ENCODE measurements at places on chromosomes 5 and 9. TPM values are rescaled to one million over a fixed set of nuclear protein-coding genes. Genes with fewer than 3 reads are reported as not detected.
A peak's percentile ranks its signal among the peaks of the same experiment; 100 is the strongest.

DNA sequence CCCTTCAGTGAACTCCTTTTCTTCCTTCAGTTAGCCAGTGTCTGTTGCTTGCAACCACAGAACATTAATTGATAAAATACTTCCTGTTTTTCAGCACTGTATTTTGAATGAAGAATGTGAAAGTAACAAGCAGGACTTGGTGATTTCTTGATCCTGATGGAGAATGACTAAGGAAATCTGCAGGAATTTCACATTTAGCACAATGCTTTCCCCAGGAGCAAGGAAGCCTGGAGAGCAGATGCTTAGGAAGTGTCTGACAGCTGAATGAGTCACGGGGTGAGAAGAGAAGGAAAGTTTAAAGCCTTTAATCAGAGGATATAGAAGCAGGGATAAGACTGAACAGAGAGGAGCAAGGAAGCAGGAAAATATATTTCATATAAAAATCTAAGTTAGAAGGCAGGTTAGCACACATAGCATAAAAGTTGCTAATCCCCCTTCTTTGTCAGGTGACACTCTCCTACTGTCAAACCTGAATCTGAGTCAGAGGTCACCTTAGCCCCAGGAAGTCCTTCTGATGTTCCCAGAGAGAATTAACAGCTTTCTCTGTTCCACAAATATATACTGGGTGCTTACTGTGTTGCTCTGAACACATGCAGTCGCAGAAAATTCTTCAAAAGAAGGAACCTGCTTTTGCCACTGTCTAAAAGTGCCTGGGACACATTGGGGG is 59.7 kb downstream of the GNA14 start:
- H3K27ac ChIP-seq, result no peak overlapping the region
- H3K4me3 ChIP-seq, result no peak overlapping the region
- H3K4me1 ChIP-seq, result peaks cover 6% of the 10 kb centered on the region
- no peaks in the 10 kb centered on the region for H3K27me3 ChIP-seq
- no peak for DNase-seq

DNA sequence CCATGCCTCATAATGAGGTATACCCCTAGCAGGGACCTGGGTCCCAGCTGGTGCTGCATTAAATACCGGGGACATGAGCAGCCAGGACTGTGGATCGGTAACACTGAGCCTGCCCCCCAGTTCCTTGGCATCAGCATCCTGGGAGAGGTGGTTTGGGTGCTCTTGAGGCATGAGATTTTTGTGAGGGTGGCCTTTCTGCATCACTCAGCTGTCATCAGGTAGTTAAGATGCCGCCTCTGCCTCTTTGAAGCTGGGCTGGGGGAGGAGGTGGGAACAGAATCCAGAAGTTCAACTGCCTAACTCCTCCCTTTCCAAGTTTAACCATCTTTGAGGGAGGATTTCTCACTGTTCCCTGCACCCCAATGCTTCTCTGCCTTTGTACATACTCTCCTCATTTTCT is 112.7 kb downstream of the PDZD2 start:
- H3K27me3 ChIP-seq, result peaks cover 16% of the 10 kb centered on the region
- H3K4me3 ChIP-seq, result no peak overlapping the region
- H3K4me1 ChIP-seq, result no peaks in the 10 kb centered on the region
- H3K27ac ChIP-seq, result no peak overlapping the region
- DNase-seq, result no peak

GRCh38 chr9:23587903-23588302 is 238.1 kb downstream of the ELAVL2 start:
- H3K4me1 ChIP-seq, result no peaks in the 10 kb centered on the region
- H3K36me3 ChIP-seq, result no peaks in the 10 kb centered on the region
- H3K27me3 ChIP-seq, result no peaks in the 10 kb centered on the region
- H3K27ac ChIP-seq, result no peak overlapping the region

DNA sequence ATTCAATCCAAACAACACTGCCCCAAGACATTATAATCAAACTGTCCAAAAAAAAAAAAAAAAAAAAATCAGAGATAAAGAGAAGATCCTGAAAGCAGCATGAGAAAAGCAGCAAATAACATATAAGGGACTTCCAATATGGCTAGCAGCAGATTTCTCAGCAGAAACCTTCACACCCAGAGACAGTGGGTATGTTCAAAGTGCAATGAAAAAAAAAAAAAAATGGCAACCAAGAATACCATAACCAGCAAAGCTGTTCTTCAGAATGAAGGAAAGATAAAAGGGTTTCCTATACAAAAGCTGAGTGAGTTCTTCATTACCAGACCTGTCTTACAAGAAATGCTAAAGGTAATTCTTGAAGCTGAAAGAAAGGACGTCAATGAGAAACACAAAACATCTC is 32.1 kb downstream of the UBTD2 start:
- no peak overlapping the region for H3K4me3 ChIP-seq
- no peak overlapping the region for H3K27ac ChIP-seq
- H3K36me3 ChIP-seq, result no peaks in the 10 kb centered on the region
- DNase-seq, result no peak

DNA sequence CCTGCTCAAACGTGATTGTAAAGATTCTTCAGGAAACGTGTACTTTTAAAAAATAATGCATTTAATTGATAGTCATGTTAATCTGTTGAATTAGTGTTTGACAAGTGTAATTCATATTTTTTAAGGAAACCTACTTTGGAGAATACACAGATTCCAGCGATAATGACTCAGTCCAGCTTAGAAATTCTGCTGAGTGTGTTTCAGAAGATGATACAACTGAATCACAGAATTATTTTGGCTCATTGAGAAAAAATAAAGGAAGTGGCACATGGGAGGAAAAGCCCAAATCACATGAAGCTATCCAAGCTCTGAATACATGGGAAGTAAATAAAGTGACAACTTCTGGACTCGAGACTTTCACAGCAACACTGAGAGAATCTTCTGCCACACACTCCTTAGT is 37.8 kb downstream of the ICE1 start:
- H3K4me3 ChIP-seq, result no peak overlapping the region
- no peaks in the 10 kb centered on the region for H3K27me3 ChIP-seq
- DNase-seq, result no peak
- peaks cover 97% of the 10 kb centered on the region for H3K36me3 ChIP-seq

DNA sequence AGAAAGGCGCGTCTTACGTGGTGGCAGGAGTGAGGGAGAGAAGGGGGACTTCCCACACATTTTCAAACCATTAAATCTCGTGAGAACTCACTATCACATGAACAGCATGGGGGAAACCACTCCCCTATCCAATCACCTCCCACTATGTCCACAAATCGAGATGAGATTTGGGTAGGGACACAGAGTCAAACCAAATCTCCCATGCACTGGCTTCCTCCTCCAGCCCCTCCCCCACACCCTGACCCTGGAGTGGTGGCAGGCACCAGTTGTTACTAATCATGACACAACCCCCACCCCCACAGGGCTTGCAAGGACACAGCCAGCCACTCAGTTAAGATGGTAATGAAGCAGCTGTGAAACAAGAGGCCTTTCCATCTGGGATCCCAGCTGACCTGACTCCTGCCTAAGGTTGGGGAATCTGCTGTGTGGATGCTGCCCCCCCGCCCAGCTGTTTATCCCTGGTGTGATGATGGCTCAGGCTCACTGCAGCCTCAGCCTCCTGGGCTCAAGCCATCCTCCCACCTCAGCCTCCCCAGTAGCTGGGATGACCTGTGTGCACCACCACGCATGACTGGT is 57.1 kb upstream of the FUBP3 start:
- H3K4me1 ChIP-seq, result no peaks in the 10 kb centered on the region
- H3K27me3 ChIP-seq, result no peaks in the 10 kb centered on the region
- peak; percentile 55 for DNase-seq
- H3K36me3 ChIP-seq, result no peaks in the 10 kb centered on the region

GRCh38 chr5:73899055-73899454 is 273.1 kb downstream of the ARHGEF28 start:
- H3K27me3 ChIP-seq, result peaks cover 25% of the 10 kb centered on the region
- H3K4me3 ChIP-seq, result no peak overlapping the region
- no peaks in the 10 kb centered on the region for H3K4me1 ChIP-seq
- DNase-seq, result no peak

DNA sequence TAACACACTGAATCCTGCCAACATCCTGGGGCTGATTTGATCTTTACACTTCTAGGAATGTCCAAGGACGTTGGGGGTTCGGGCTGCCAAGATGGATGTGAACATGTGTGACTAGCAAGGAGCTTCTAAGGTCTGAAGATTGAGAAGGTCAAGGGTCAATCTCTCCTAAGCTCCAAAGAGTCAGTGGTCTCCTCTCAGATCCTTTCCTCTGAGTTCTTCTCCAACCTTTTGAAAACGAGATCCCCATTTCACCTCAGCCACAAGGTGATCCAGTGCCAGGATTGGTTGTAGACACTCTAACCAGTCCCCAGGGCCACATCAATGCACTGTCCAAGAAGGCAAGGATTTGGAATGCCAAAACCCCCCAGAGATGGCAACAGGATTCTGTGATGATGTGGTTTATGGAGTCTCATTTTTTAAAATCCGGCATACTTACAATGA is 266.8 kb downstream of the NDUFS4 start:
- DNase-seq, result no peak
- H3K27me3 ChIP-seq, result peaks cover 9% of the 10 kb centered on the region
- no peak overlapping the region for H3K4me3 ChIP-seq
- H3K4me1 ChIP-seq, result no peaks in the 10 kb centered on the region

DNA sequence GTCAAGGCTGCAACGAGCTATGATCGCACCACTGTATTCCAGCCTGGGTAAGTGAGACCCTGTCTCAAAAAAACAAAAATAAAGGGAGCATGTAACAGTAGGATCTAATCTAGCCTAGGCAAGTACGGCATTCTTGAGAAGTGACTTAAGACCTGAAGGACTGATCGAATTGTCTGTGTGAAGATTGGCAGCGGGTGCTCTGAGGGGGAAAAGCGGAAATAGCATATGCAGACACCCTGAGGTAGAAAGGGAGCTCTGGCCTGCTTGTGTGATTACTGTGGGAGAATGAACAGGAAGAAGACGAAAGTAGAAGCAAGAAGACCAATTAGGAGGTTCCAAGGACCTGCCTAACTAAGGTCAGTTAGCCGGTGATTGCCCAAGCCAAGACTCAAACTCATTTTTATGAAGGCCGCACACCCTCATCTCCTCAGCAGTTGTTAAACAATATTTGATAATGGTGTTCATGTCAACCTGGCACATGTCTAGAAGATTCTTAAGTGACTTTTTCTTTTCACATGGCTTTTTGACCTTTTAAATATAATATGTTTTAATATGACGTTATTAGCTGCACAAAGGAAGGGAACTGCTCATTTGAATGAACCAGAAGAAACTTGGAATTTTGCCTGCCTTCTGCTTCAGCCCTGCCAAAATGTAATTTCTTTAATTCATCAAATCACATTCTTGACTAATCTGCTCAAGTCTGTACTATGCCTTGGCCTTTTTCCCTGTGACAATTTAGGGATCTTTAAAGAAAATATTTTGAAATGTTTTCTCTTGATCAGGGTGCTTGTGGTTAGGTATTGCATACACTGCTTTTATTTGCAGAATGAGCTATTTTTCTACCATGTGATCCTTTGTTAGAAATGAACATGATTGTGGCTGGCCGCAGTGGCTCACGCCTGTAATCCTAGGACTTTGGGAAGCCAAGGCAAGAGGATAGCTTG is 289.2 kb upstream of the DMRT1 start:
- H3K36me3 ChIP-seq, result no peaks in the 10 kb centered on the region
- H3K4me3 ChIP-seq, result no peak overlapping the region
- no peak overlapping the region for H3K27ac ChIP-seq
- no peaks in the 10 kb centered on the region for H3K4me1 ChIP-seq
- H3K27me3 ChIP-seq, result no peaks in the 10 kb centered on the region

GRCh38 chr9:121459513-121459912 is 40.1 kb downstream of the GGTA1 start:
- no peak for DNase-seq
- H3K4me1 ChIP-seq, result no peaks in the 10 kb centered on the region
- H3K36me3 ChIP-seq, result no peaks in the 10 kb centered on the region
- H3K4me3 ChIP-seq, result no peak overlapping the region

DNA sequence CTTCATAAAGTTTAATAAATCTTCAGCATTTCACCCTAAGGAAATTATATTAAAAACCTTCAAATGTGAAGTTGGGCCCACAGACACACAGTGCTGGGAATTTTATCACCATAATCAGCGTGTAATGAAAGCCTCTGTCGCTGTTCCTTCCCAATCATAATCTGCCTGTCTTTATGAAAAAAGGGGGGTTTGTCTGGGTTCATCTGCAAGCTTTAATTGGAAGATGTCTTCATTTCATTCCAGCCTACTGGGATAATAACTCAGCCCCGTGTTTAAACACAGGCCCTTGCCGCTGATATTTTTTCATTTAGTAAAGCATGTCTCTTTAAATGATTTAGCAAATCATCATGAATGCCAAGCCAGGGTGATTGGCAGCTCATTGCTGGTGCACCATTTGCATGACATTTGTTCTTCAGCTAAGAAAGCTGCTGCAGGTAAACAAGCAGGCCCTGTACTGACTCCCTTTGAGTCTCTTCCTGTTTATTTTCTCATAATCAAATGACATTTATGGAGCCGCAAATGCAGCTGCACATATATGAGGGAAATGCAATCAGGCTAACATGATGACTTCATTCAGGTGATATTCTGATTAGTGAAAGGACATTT is 362.9 kb upstream of the TLE4 start:
- H3K4me1 ChIP-seq, result no peaks in the 10 kb centered on the region
- DNase-seq, result no peak

GRCh38 chr5:53368516-53368915 is 111.9 kb upstream of the FST start:
- H3K36me3 ChIP-seq, result no peaks in the 10 kb centered on the region
- no peak overlapping the region for H3K4me3 ChIP-seq
- H3K27ac ChIP-seq, result no peak overlapping the region
- no peak for DNase-seq
- H3K27me3 ChIP-seq, result no peaks in the 10 kb centered on the region
- no peaks in the 10 kb centered on the region for H3K4me1 ChIP-seq

- H3K4me1 ChIP-seq, result no peaks in the 10 kb centered on the region
- no peak overlapping the region for H3K4me3 ChIP-seq
- no peak overlapping the region for H3K27ac ChIP-seq
- H3K36me3 ChIP-seq, result no peaks in the 10 kb centered on the region
- no peak for DNase-seq
- no peaks in the 10 kb centered on the region for H3K27me3 ChIP-seq
These were observed 178.1 kb upstream of the COX7C start for GRCh38 chr5:86439593-86440110.

GRCh38 chr5:172003746-172004145 is 2.7 kb downstream of the FBXW11 start:
- H3K27me3 ChIP-seq, result no peaks in the 10 kb centered on the region
- H3K36me3 ChIP-seq, result no peaks in the 10 kb centered on the region
- DNase-seq, result no peak
- H3K27ac ChIP-seq, result no peak overlapping the region

DNA sequence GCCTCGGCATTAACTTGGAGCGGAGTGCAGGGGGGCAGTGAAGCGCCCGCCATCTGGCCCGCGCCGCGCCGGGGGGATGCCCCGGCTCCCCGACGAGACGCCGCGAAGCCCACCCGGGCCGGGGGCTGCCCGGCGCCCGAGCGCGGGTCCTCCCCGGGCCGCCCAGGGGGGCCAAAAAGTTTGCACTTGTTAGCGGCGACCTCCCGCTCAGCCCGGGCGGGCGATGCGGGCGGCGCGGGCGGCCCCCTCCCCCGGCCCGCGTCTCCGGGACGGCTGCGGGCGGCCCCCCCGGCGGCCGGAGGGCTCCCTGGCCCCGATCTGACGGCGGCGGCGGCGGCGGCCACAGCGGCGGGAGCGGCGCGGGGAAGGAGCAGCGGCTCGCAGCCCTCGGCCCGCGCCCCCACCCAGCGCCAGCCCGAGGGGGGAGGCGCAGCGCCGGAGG is at the start of gene NTNG2:
TSS of gene NTNG2 (plus strand) at position 316 of the 442 bp plus-strand sequence. CDS start 4,774 bp downstream, outside the sequence.
- DNase-seq, result peak; percentile 35
- H3K36me3 ChIP-seq, result no peaks in the 10 kb centered on the region
- H3K27me3 ChIP-seq, result peaks cover 80% of the 10 kb centered on the region

SIT1 gene
- not detected for total RNA-seq

SLC6A7 gene
- total RNA-seq, result not detected

CDH9 gene
- total RNA-seq, result not detected

MEF2C gene
- total RNA-seq, result 64.5 TPM

TRIP13 gene
- total RNA-seq, result 53.2 TPM

SEMA5A gene
- total RNA-seq, result 0.02 TPM

CKMT2 gene
- not detected for total RNA-seq

MCTP1 gene
- total RNA-seq, result 0.31 TPM

QSOX2 gene
- total RNA-seq, result 22.3 TPM

PIP5KL1 gene
- total RNA-seq, result 3.7 TPM

Measured in K562 (cell line).